ENCODE measurements at places on chromosomes 1 and 21.

- DNase-seq: no peak
Observed at GRCh38 chr21:38148046-38148445, 108.7 kb upstream of the KCNJ15 start.

DNA sequence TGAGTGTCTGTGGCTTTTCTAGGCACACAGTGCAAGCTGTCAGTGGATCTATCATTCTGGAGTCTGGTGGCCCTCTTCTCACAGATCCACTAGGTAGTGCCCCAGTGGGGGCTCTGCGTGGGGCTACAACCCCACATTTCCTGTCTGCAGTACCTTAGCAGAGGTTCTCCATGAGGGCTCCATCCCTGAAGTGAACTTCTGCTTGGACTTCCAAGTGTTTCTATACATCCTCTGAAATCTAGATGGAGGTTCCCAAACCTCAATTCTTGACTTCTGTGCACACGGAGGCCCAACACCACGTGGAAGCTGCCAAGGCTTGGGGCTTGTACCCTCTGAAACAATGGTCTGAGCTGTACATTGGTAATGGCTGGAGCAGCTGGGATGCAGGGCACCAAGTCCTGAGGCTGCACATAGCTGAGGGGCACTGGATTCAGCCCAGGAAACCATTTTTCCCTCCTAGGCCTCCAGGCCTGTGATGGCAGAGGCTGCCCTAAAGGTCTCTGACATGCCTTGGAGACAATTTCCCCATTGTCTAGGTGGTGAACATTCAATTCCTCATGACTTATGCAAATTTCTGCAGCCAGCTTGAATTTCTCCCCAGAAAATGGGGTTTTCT, 29.2 kb upstream of the TSNAX start:
- DNase-seq: no peak

DNA sequence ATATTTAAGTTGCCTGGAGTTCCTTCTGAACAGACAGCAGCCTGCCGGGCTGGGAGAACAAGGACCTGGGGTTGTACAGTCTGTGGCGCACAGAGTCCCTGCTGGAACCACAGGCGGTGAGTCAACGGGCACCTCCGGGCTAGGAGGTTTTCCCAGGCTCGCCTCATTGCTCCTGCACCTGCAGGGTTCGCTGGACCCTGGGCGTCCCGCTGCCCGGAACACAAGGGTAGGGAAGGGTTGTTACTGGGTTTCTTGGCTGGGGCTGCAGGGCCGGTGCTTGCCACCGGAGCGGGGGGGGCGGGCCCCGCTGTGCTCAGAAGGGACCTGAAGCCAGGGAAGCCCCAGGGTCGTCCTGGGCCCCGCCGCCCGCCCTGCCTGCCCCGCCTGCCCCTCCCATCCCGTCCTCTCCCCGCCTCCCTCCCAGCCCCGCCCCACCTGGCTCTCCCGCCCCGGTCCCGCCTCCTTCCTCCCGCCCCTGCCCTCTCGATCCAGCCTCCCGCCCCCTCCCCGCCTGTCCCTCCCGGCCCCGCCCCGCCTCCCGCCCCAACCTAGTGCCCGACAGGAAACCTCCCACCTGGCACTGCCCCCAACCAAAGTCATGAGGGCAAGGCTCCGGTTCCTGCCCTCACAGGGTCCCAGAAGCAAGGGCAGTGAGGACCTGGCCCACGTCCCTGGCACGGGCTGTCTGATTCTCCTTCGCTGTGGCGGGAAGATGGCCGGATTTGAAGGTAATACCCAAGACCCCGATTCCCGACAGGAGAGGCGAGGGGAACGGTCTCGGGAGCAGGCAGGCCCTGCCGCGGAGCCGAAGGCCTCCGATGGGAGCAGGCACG, 6.8 kb downstream of the JMJD4 start:
- DNase-seq: peak; percentile 39

DNA sequence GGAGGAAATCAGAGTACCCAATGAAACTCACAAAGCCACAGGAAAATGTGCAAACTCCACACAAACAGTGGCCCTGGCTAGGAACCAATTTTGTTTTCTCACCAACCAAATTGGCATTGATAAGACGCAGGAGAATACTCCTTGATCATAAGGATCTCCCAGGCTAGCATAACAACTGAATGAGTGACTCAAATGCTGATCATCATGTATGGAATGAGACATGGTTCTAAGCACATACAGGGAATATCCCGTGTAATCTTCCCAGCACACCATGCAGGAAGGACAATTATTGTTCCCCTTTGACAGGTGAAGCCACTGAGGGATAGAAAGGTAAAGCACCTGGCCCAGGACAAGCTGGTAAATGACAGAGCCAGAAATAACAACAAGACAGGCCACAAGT, 180.0 kb upstream of the DUSP10 start:
- DNase-seq: no peak

DNA sequence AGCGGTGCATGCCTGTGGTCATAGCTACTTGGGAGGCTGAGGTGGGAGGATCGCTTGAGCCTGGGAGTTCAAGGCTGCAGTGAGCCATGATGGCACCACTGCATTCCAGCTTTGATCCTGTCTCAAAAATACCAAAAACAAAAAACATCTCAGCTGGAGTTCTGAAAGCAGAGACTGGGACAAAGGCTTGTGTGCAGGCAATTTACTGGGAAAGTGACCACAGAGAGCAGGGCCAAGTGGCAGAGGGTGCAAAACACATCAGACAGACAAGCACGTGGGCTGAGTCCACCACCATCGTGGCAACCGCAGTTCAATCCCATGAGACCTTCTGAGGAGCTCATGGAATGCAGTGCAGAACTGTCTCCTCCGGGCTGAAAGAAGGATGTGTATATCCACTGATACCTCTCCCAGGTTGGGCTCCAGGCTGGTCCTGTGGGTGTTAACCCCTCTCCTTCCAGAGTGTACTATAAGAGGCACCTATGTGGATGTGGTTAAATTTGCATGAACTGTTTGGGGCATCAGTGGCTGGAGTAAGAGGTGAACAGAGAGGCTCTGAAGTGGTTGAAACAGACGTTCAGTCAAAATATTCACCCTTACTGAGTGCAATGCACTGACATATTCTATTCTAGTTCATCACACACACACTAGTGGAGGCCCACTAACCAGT, 10.8 kb downstream of the PIGP start:
- DNase-seq: no peak

GRCh38 chr1:36542962-36543515, 60.3 kb upstream of the CSF3R start:
- DNase-seq: no peak

DNA sequence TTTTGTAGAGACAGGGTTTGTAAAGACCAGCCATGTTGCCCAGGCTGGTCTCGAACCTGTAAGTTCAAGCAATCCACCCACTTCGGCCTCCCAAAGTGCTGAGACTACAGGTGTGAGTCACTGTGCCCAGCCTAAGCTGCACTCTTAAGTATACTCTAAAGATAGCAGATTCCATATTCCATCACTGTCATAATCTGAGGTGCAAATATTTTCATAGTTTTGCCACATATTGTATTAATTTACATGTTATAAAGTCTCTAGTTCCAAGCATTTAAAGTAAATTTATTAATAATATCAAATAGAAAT, 121.3 kb downstream of the HFM1 start:
- DNase-seq: no peak

GRCh38 chr1:226457307-226457712, 49.4 kb upstream of the PARP1 start:
- DNase-seq: no peak

GRCh38 chr1:119782631-119783325, 14.1 kb upstream of the HMGCS2 start:
- DNase-seq: no peak

DNA sequence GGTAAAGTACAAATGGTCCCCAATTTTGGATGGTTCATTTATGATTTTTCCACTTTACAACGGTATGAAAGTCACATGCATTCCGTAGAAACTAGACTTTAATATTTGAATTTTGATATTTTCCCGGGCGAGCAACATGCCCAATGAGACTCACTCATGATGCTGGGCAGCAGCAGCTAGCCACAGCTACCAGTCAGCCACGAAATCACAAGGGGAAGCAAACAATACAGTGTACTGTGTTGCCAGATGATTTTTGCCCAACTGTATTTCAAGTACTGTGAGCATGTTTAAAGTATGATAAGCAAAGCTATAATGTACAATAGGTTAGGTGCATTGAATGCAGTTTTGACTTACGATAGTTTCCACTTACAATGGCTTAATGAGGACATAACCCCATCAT, 266.8 kb downstream of the VAV3 start:
- DNase-seq: no peak

GRCh38 chr1:17369466-17369865, 2.5 kb upstream of the PADI6 start:
- DNase-seq: no peak

- no peak for DNase-seq
Observed at GRCh38 chr1:42037161-42037560, 116.0 kb upstream of the GUCA2B start.

DNA sequence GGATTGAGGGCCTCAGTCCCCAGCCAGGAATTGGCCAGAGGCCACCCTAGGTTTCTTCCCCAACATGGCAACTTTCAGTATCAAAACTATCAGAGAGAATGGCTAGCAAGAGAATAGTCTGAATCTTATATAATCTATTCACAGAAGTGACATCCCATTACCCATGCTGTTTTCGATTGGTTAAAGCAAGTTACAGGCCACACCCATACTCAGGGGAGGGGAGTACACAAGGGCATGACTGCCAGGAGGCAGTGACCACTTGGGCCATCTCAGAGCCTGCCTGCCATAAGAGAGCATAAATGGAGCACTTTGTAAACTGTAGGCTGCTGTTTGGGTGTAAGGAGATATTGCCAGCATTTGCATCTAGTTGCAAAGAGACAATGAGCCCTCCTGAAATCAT, 65.4 kb downstream of the FAM163A start:
- no peak for DNase-seq

- DNase-seq: no peak
Observed at GRCh38 chr1:91553177-91553591, 52.5 kb downstream of the CDC7 start.

DNA sequence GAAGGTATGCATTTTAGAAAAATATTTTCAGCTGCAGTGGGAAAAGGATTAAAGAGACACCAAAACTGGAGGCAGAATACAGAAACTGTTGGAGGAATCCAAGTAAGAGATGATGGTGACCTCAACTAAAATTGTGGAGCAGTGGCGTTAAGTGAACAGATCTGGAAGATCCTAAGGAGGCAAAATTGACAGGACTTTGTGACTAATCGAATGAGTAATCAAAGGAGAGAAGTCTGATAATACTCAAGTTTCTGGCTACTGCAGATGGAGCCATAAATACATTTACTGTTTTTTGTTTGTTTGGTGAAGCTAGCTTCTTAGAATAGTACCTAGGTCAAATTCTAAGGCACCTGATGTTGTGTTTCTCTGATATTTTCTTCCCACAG, 3.1 kb downstream of the CTBS start:
- no peak for DNase-seq

DNA sequence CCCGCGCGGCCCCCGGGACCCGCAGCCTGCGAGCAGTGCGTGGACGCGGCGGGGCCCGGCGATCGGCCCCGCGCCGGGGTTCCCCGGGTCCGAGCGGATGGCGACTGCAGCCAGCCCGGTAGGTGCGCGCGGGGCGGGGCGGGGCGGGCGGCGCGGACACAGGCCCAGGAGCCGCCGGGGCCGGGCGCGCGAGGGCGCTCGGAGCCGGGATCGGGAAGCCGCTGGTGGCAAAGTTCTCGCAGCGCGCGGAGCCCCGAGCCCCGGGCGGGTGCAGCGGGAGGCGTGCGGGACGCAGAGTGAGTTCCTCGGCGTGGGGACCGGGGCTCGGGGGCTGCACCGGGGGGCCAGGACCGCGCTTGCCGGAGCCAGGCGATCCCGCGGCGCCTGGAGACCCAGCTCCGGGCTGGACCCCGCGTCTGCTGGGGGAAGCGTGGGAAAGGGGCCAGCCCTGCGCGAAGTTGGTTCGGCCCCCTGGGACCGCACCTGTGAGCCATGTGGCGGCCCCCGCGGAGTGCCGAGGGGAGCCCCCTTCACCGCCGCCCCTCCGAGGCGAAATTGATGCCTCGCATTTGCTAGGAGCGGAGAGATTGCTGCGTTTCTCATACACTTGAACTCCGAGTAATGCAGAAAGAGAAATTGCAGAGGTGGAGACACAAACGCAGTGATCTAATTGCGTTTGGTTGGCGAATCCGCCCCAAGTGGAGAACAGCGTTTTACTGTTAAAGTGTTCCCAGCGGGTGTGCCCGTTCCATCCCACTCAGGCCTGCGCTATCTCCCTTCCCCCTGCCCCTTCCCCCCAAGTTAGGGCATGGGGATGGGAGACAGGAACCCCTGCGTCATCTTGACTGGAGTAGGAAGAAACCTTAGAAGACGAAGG, 228.9 kb upstream of the TMEM51 start:
- DNase-seq: no peak

GRCh38 chr1:99228153-99228552, 36.1 kb upstream of the PLPPR4 start:
- no peak for DNase-seq

DNA sequence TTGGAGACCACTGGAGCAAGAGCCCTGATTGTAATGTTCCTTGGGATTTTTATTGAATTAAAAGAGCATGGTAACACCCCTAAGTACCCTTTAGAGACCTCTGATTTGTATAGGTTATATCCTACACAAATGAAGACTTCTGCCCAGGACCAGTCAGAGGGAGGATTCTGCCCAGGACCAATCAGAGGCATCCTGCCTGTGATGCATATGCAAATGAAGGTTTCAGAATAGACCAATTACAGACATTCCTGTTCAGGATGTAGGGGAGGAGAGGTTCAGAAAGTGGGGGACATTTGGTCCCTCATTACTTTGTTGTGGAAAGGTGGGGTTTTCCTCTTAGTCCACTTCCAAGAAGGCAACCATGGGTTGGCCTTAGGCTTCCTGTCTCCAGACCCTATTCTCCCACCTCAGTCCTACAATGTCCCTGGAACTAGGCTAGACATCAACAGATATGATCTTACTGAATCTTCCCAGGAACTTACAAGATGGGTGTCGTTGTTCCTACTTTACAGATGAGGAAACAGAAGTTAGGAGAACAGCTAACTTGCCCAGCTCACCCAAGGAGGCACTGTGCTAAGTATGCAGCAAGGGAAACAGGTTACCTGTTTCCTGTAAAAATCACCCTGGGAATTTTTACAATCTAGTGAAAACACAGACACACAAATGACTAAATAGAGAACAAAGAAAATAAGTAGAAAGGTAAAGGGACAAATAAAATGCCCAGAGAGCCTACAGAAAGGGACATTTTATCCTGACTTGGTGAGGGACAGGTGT, 36.8 kb upstream of the SFPQ start:
- no peak for DNase-seq

GRCh38 chr1:211642870-211643269, 32.6 kb downstream of the NEK2 start:
- no peak for DNase-seq

DNA sequence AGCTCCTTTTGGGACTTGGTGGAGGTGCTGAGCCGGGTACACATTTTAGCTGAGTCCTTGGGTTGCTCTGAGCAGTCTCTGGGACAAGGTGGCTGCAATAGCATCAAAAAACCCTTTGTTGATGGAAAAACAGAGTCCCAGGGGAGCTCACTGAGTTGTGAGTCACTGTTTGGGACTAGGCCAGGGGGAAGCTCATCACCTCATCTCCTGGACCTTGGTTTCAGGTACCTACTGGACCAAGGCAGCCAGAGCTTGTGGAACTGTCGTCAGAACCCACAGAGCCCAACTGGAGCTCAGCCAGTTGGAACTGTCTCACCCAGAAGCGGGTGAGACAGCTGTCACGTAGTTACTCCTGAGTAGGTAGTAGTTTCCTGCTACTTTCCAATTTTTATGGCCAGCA, 146.7 kb downstream of the HLX start:
- no peak for DNase-seq

Measured in activated CD4-positive, CD25-positive, alpha-beta regulatory T cell (primary cell).